ENCODE measurements at places on chromosomes 1 and 21.

DNA sequence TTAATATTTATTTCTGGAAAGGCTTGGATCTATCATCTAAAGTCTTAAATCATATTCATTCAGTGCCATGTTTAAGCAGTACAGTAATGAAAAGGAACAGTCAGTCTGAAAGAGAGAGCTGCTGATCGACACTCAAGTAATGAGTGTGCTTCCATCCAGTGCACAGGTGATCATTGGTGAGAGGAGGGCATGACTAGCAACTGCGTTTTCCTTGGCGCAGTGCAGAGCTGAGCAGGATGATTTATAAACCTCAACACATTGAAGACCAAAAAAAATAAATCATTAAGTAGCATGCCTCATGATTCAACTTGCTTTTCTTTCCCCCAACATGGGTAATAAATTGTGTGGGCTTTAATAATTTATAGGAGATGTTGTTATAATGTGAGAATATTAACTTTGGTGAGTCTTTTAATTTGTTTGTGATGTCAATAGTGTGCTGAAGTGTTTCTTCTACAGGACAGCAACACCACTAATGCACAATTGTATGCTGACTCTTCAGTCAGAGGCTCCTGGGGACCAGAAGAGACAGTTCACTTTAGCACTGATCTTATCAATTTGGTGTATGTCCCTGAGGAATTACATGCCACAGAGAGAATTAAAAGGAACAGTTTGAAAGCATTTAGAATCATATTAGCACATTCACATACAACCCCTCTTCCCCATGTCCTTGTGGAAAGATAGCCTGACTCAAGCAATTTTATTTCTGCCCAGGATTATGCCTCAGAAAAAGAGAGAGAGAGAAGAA, 199.7 kb upstream of the ADGRL2 start:
- no peak for DNase-seq

GRCh38 chr1:30929944-30930525, 21.5 kb upstream of the SDC3 start:
- no peak for DNase-seq

GRCh38 chr1:86950712-86951419, 36.4 kb downstream of the HS2ST1 start:
- DNase-seq = no peak

DNA sequence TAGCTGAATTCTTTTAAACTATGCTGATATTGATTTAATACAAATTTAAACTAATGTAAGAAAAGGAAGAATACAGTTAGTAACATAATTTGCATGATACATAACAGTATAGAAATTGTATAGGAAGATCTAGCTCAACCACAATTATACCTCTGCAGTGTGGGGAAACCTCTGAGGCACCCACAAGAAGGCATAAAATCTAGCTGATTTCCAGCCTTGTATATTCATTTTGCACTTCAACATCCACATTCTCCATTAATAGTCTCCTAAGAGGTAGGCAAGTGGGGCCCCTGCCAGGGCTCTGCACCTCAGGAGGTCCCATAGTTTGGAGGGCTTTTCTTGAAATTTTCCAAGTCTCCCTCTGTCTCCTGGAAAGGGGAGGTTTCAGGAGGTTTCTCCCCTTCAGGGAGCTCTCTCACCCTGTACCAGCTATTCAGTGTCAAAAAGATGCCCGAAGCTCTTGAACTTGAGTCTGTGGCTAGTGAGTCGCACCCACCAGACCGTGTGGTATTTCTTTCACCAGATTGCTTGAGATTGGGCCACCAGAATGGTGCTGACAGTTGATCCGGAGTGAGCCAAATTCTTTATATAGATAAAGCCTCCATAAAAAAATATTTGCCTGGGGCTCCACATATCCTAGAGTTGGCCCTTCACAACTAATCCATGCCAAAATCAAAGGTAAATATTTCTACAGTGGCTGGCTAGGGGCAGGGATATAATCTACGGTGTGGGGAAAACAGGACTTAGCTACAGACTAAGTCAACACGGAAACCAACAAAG, 108.2 kb downstream of the TIAM1 start:
- peak; percentile 87 for DNase-seq

- DNase-seq = peak; percentile 53
These were observed 42.2 kb upstream of the TRABD2B start for GRCh38 chr1:48039088-48040054.

DNA sequence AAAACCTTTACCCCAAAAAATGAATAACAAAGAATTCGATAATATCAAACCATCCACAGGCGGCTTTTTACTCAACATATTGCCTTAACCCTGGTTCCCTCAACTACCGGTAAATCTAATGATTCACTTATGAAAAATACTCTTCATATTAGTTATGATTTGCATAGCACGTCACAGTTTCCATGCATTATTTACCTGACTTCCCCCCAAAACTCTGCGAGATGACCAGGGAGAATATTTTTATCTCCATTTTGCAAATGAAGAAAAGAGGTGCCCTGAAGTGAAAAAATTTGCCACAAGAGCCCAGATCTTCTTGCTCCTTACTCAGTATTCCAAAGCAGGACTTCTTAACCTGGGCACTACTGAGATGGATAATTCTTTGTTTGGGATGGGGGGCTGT, 2.9 kb downstream of the JAK1 start:
- DNase-seq = no peak

DNA sequence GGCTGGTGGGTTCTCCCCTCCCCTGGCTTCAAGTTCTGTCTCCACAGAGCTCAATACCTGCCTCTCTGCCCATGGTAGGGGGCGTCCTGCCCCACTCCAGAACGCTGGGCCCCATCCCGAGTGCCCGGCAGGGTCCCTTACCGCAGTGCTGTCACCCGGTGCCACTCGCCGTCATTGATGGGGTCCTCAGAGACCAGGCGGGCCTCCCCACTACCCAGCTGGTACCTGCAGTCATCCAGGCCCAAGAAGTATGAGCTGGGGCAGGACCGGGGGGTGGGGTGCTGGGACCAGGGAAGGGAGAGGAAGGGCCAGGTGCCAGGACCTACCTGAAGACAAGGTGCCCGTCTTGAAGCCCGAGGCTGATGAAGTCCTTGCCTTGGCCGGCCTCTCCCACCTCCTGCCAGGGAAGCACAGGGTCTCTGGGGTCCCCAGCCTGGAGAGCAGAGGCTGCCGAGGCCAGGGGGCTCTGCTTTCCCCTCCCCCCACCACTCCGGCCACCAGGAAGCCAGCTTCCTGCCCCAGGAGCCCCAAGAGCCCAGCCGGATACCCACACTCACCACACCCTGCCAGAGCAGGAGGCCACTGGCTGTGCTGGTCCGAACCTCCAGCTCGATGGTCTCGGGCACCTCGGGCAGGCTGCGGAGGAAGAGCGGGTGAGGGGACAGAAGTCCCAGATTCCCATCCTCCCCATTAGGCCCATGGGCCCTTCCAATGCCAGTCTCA, 12.1 kb downstream of the LDLRAD2 start:
- no peak for DNase-seq

GRCh38 chr1:78587211-78587610, 33.0 kb upstream of the IFI44L start:
- DNase-seq = no peak

DNA sequence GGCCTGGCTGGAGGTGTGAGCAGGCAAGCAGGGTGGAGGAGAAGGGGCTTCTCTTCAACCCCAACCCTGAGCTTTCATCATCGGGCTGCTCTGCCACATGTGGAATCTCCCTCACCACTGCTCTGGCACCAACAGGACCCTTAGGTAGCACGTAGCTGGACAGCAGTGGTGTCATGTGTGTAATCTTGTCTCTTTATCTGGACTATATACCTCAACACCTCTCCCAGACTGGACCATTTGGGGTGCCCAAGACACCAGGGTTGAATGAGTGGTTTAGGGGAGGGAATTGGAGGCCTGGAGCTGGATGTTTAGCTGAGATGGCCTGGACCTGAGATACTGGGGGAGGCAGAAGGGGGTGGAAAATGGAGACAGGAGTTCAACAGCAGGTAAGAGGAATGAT, 63.0 kb downstream of the UBE2T start:
- DNase-seq = no peak

- DNase-seq = no peak
These were observed 184.9 kb upstream of the DPT start for GRCh38 chr1:168913711-168914463.

GRCh38 chr21:15495965-15496364, 233.8 kb upstream of the USP25 start:
- no peak for DNase-seq

GRCh38 chr1:31467005-31467674, 54.1 kb downstream of the SERINC2 start:
- DNase-seq = no peak

DNA sequence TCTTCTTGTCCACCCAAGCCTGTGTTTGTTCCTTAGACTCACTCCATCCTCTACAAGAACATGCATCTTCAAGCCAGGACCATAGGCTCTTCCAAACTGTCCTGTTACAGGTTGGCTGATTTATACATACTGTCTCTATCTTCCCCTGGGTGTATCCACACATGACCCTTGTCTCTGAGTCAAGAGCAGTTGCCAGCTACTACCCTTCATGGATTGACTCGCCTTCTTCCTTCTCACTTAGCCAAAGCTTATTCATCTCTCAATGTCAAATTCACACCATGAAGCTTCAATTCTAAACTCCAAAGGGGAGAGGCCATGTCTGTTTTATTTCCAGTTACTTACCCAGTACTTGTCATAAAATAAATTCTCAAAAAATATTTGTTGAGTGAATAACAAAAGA, 64.1 kb upstream of the CACHD1 start:
- no peak for DNase-seq

- DNase-seq = no peak
These were observed 387.9 kb downstream of the MATN1 start for GRCh38 chr1:30335389-30335996.

GRCh38 chr1:216686860-216687766, 36.1 kb downstream of the ESRRG start:
- DNase-seq = no peak

- DNase-seq = no peak
These were observed 29.8 kb downstream of the COL6A1 start for GRCh38 chr21:46011267-46011967.

GRCh38 chr1:27350663-27351540, 9.1 kb downstream of the SYTL1 start:
- no peak for DNase-seq

- DNase-seq = no peak
These were observed 66.4 kb downstream of the TNR start for GRCh38 chr1:175676991-175677390.

DNA sequence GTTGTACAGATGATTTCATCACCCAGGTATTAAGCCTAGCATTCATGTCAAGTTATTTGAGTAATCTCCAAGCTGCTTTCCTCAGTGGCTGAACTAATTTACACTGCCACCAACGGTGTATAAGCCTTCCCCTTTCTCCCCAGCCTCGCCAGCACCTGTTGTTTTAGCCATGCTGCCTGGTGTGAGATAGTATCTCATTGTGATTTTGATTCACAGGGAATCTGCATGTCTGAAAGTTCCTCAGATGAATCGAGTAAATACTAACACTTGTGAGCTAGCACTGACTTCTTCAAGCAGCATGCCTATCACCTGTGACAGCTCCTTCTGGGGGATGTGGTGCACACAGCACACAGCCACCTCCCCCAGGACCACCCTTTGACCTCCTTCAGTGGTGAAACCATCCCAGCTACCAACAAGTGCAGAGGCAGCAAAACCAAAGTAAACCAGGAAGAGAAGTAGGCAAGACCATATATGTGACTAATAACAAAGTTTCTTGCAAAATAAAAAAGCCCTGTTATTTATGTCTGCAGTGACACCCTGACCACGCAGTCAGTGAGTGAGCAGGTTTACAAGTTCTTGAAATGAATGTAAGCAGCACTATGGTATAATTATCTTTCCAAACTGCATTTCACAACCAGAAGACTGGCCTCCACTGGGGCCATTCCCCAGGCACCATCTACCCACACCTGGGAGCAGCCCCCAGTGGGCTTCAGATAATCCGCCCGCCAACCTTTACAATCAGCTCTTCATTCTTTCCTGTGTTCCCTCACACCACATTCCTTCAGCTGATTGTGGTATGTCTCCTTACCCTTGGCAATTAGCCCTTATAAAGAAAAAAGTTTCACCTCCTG, 173.8 kb downstream of the ETS2 start:
- no peak for DNase-seq

- DNase-seq = no peak
These were observed 16.1 kb upstream of the AQP10 start for GRCh38 chr1:154304664-154305337.

GRCh38 chr1:206705191-206705590, 20.5 kb downstream of the MAPKAPK2 start:
- no peak for DNase-seq

DNA sequence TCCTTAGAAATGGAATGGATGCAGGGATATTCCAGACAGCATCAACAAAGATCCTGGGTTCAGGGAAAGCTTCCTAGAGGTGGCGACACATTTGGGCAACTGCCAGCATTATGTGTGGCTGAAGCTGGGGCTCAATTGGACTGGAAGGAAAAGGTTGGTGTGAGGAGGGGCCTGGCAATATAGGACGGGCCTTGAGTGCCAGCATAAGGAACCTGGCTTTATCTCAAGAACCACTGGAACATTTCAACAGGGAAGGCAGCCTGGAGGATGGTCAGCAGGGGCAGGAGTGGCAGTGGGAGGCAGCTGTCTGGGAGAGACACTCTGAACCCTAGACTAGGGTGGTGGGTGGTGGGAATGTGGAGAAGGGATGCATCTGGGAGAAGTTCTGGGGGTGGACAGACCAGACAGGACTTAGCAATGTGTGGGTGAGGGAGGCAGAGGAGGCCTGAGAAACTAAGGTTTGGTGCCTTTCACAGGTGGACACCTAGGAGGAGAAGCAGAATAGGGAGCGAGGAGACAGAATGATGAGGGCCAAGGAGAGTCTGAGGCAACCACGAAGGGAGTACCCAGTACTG, 3.5 kb downstream of the SH3BGRL3 start:
- no peak for DNase-seq

GRCh38 chr1:235697508-235697907, 47.9 kb upstream of the GNG4 start:
- DNase-seq = no peak

DNA sequence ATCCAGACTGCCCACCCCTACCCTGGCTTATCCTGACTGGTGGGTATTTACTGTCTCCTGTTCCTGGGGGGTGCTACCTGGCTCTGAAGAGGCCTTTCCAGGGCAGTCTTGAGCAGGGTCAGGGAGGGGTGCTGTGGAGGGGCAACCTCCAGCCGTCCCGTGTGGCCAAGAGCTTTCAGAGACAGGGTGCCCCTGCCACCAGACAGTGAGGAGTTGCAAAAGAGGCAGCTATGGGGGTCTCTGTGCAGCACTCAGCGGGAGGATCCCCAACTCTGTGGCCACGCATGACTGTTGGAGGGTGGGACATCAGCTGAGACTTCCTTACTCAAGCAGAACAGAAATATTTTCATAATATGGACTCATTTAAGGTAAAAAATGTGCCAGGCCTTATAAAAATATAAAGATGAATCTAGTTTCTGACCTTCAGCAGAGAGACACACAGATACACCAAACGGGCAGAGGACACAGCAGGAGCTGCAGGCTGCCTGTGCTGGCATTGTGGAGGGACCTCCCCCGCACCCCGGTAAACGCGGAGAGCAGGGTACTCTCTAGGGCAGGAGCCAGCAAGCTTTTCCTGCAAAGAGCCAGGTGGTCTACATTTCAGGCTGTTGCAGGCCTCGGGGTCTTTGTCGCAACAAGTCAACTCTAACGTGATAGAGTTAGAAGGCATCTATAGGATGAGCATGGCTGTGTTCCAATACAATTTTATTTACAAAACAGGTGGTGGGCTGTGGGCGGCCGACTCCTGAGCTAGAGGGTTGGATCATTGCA, 252.6 kb downstream of the RHOU start:
- no peak for DNase-seq

GRCh38 chr1:71511505-71511904, 430.7 kb upstream of the ZRANB2 start:
- DNase-seq = no peak

Measured in ACHN (cell line).